ENCODE measurements at places on chromosomes 3 and 15.
A peak's percentile ranks its signal among the peaks of the same experiment; 100 is the strongest.

GRCh38 chr3:9884555-9885165 lies 4.6 kb upstream of the CIDEC start:
- DNase-seq, result no peak

- DNase-seq, result no peak
Observed at GRCh38 chr15:88108991-88109390, 147.5 kb downstream of the NTRK3 start.

- no peak for DNase-seq
Observed at GRCh38 chr3:52195823-52196331, 2.1 kb upstream of the ALAS1 start.

- DNase-seq, result no peak
Observed at GRCh38 chr15:42367041-42367440, 7.7 kb downstream of the CAPN3 start.

DNA sequence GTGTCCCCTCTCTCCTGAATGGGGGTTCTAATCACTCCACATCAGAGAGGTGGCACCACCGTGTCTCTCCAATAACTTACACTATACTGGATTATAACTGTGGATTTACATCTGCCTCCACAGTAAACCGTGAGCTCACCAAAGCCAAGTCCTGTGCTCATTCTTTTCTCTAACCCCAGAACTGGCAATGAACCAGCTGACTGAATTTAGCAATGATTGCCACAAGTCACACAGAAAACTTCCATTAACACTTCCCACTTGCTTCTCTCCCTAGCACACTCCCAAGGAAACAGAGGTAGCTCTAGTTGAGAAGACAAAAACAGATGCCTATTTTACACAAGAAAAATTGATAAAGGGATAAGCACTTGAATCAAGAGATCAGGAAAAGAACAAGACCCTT lies 361.3 kb downstream of the ULK4 start:
- no peak for DNase-seq

DNA sequence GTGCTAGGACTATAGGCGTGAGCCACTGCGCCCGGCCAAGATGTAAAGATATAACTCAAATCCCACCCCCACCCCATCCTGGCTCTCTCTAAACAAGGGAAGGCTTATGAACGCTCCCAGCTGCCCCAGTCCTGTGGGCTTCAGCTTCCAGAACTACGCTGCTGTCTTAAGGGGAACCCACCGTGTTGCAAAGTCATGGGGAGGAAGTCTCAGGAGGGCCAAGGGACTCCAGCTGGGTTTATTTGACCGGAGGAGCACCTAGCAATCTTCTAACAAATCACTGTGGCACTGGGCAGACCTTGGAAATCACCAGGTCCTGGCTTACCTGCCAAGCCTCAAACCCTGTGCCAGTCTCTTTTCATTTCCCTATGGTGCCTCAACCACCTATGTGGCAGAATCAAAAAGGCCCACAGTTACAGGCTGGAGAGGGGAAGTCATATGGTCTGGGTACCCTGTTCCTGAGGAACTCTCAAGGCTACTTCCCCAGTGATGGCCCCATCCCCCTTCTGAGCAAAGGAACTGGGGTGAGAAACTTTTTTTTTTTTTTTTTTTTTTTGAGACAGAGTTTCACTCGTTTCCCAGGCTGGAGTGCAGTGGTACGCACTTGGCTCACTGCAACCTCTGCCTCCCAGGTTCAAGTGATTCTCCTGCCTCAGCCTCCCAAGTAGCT lies 83.4 kb downstream of the RBPMS2 start:
- no peak for DNase-seq

GRCh38 chr3:151203051-151203420 lies at the start of gene GPR171:
Gene GPR171 (minus strand): TSS chr3:151203216. CDS start chr3:151199386, 3,830 bp downstream.
- peak; percentile 89 for DNase-seq

DNA sequence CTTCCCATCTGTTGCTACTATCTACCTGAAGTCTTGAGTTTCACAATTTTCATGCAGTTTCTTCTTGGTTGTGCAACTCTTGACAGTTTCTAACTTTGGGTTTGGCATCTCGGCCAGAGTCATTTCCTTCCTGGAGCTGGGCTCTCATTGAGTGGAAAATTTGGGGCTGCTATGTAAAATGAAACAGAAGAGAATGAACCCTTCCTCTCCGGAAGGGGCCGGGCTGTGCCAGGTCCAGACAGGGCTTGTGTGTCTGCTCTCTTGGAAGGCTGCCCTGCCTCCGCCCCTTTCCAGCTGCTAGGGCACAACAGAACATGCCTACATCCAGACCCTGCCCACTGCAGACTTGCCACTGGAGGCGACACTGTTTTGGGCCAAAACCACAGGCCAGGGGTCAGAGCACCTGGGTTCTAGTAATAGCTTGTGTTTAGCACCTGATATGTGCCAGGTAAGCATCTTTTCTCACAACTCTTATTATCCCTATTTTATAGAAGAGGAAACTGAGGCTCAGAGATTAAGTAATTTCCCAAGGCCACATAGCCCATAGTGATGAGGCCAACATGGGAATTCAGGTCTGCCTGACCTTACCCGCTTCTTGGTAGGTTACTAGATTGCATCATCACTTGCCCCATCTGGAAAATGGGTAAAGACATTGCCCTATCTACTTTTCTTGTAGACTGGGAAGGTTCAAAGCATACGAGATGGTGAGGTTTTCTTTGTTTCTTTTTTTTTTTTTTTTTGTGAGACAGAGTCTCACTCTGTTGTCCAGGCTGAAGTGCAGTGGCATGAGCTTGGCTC lies 25.0 kb downstream of the IRAK2 start:
- peak; percentile 57 for DNase-seq

DNA sequence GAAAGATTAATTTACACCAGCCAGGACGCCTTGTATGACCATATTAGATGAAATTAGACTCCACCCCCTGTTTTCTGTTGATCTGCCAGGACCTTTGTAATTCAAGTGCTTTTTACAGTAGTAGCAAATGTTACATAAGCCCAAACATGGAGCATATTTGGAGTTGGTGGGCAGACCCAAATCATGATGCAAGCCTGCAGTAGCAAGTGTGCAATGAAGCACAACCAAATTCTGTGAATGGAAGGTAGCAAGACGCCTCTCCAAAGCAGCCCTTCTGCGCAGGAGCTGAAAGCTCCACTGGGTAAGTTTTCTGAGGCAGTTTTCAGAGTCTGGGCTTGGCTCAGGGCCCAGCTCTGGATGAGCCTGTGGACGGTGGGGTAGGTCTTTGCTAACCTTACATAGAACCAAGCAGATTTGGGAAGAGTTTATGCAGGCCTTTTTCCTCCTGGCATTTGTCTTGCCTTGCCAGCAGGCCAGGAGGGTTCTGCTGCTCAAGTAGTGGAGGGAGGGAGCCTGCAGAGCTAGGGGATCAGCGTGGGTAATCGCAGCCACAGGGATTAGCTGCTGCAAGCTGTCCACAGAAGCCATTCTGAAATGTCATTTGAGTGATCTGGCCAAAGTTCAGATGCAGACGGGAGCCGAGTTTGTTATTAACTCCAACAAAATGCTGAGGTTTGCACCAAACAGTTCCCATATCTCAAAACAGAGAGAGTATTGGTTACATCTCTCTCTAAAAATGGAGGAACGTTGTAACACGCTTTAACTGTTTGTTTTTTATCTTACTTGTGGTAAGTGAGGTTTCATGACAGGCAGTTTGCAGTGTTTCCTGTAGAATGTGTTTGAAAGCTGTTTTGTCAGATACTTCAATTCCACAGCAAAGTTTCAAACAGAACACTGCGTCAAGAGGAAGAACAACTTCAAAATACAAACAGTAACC lies 55.4 kb downstream of the PSMD6 start:
- peak; percentile 67 for DNase-seq

- peak; percentile 73 for DNase-seq
Observed at GRCh38 chr3:195537995-195538394, 5.1 kb downstream of the PPP1R2 start.

DNA sequence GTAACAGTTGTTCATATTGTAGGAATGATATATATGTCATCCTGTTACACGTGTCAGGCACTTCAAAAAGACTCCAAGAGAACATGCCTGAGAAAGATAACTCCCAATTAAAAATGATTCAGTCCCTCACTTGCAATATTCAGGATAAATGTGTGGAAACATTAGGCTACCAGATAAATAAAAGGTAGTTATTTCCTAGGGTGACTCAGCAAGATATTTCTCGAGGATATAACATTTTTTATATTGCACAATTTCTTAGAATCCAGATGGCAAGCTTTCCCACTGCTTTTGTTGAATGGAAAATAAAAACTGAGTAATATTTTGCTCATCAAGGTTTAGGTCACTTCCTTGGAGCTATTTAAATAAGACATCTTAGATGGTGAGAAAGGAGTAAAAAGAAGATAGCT lies 181.4 kb downstream of the GAP43 start:
- DNase-seq, result no peak

- DNase-seq, result no peak
Observed at GRCh38 chr3:128353991-128354687, 112.6 kb downstream of the DNAJB8 start.

GRCh38 chr3:16399473-16399872 lies 114.0 kb downstream of the RFTN1 start:
- DNase-seq, result no peak

GRCh38 chr3:196145468-196146262 lies 63.8 kb upstream of the TFRC start:
- DNase-seq, result no peak
